ENCODE measurements at places on chromosomes 7 and 10.

DNA sequence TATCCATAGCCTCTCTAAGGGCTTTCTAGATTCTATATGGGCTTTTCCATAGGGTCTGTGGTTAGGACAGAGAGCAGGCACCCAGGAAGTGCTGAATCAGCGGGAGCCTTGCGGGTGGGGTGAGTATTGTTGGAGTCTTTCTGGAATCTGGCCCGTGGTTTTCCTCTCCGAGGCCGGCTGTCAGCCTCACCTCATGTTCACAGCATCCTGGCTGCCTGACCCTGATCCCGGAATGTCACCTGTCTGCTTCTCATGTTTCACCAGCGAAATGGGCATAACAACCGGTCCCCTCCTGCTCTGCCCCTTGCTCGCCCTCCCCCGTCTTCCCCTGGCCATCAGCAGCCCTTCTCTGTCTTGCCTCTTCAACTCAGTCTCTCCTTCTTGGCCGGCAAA is 36.5 kb downstream of the DDIT4 start:
- DNase-seq: no peak

- DNase-seq: no peak
Observed at GRCh38 chr7:39430441-39430840, 135.8 kb upstream of the YAE1 start.

GRCh38 chr10:79045566-79046175 is 23.1 kb upstream of the ZMIZ1 start:
- DNase-seq: no peak

GRCh38 chr7:131111081-131111576 is 216.5 kb upstream of the MKLN1 start:
- DNase-seq: peak; percentile 16

DNA sequence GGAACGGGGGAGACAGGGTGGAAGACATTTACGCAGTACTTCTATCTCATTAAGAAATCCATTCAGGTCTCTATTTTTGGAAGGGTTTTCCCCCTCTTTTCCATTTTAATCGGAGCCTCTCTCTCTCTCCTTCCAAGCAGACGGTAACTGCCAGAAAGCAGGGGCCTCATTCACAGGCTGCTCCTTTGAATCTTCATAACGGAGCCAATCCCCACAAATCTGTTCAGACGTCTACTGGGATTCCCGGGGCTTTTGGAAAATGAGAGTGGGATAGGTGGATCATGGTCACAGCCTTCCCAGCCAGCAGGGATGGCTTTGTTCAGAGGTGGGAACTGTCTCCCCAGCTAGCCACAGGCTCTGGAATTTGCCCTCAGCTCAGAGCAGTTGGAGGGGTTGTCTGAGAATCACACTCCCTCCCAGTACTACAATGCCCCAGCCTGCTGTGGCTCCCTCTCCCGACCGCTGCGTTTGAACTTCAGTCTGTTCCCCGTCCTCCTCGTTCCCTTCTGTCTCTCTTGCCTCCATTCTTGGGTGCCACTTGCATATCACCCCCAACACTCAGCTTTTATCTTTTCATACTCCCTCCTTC is 413.6 kb downstream of the PLXNA4 start:
- DNase-seq: no peak

- peak; percentile 54 for DNase-seq
Observed at GRCh38 chr7:105580022-105580740, 1.1 kb downstream of the EFCAB10 start.
